ENCODE measurements at places on chromosomes 4 and X. TPM values are rescaled to one million over a fixed set of nuclear protein-coding genes. Genes with fewer than 3 reads are reported as not detected.
A peak's percentile ranks its signal among the peaks of the same experiment; 100 is the strongest.

DNA sequence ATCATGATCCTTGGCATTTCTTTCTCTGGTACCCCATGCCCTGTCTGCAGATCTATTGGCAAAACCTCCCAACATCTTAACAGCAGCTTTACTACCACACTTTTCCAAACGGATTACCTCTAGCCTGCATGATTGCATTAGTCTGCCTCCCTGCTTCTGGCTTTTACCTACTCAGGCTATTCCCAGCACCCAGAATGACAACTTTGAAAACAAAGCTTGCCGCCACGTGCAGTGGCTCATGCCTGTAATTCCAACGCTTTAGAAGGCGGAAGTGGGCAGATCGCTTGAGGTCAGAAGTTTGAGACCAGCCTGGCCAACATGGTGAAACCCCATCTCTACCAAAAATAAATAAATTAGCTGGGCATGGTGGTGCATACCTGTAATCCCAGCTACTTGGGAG lies 60.2 kb downstream of the UBE2K start:
- no peak overlapping the region for H3K4me3 ChIP-seq
- no peak for DNase-seq
- H3K36me3 ChIP-seq = peaks cover 10% of the 10 kb centered on the region
- no peaks in the 10 kb centered on the region for H3K27me3 ChIP-seq

- H3K4me3 ChIP-seq = no peak overlapping the region
- no peaks in the 10 kb centered on the region for H3K27me3 ChIP-seq
- H3K27ac ChIP-seq = peak overlapping the region; percentile 63
Measured at GRCh38 chr4:88600176-88600838, 8.0 kb downstream of the HERC3 start.

- H3K27ac ChIP-seq = peak overlapping the region; percentile 79
- no peak for DNase-seq
- no peaks in the 10 kb centered on the region for H3K36me3 ChIP-seq
- H3K27me3 ChIP-seq = no peaks in the 10 kb centered on the region
Measured at GRCh38 chr4:2180410-2180809, 61.5 kb downstream of the HAUS3 start.

GRCh38 chr4:52507774-52508173 lies 151.3 kb downstream of the USP46 start:
- H3K27me3 ChIP-seq = no peaks in the 10 kb centered on the region
- H3K4me1 ChIP-seq = no peaks in the 10 kb centered on the region
- no peaks in the 10 kb centered on the region for H3K36me3 ChIP-seq
- DNase-seq = no peak

- H3K27ac ChIP-seq = no peak overlapping the region
- H3K36me3 ChIP-seq = no peaks in the 10 kb centered on the region
- H3K27me3 ChIP-seq = no peaks in the 10 kb centered on the region
- H3K4me1 ChIP-seq = no peaks in the 10 kb centered on the region
- H3K4me3 ChIP-seq = no peak overlapping the region
Measured at GRCh38 chr4:110165382-110166286, 32.8 kb downstream of the ELOVL6 start.

DNA sequence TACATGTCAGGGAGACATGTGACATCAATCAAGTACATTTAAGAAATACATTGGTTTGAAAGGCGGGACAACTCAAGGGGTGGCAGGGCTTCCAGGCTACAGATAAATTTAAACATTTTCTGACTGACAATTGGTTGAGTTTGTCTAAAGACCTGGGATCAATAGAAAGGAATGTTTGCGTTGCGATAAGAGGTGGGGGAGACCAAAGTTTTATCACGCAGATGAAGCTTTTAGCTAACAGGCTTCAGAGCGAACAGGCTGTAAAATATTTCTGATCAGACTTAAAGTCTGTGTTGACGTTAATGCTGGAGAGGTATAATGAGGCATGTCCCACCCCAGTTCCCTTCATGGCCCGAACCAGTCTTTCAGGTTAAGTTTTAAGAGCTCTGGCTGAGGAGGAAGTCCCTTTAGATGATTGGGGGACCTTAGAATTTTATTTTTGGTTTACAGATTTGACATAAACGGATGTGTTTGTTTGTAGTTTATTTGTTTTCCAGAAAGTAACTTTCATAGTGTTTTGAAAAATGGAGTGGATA lies 346.7 kb upstream of the RASGEF1B start:
- no peaks in the 10 kb centered on the region for H3K36me3 ChIP-seq
- no peak for DNase-seq
- no peak overlapping the region for H3K27ac ChIP-seq
- H3K27me3 ChIP-seq = no peaks in the 10 kb centered on the region

GRCh38 chrX:1111601-1112300 lies 100.7 kb downstream of the CRLF2 start:
- H3K4me3 ChIP-seq = no peak overlapping the region
- no peaks in the 10 kb centered on the region for H3K27me3 ChIP-seq

DNA sequence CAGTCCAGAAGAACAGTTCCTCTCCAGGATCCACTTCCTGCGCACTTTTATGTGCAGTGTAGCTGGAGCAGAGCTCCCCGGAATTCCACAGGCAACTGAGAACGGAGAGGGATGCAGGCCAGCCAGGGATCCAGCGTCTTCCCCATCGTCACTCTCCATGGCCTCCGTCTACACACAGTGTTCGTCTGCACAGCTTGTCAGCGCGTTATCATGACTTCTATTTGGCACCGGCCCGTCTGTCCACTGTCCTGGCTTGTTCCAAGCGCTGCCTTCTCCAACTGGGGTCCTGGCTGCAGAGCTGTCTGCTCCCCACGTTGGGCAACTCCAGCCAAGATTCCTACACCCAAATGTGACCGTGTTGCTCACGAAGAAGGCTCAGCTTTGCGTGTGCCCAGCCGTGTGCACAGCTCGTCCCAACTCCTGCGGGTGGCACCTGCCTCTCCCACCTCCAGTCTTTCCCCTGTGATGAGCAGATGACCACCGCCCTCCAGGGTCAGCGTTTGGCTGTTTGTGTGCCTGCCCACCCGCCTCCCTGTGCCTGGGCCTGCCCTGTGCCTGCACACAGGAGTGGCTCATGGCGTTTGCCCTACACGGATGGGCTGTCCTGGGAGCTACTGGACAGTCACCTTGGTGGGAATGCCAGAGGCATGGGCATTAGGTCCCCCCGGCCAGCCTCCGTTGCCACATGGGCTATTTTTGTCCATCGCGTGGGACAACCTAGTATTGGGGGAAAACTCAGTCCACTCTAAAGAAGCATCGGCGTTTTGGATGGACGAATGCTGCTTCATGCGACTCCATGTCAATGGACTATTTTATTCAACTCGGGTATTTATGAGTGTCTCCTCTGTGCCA lies 2.2 kb upstream of the CTBP1 start:
- DNase-seq = no peak
- H3K36me3 ChIP-seq = no peaks in the 10 kb centered on the region
- no peaks in the 10 kb centered on the region for H3K27me3 ChIP-seq

- H3K36me3 ChIP-seq = no peaks in the 10 kb centered on the region
- H3K4me3 ChIP-seq = no peak overlapping the region
- no peak overlapping the region for H3K27ac ChIP-seq
- no peak for DNase-seq
- no peaks in the 10 kb centered on the region for H3K4me1 ChIP-seq
Measured at GRCh38 chr4:37728064-37728463, 41.9 kb upstream of the RELL1 start.

DNA sequence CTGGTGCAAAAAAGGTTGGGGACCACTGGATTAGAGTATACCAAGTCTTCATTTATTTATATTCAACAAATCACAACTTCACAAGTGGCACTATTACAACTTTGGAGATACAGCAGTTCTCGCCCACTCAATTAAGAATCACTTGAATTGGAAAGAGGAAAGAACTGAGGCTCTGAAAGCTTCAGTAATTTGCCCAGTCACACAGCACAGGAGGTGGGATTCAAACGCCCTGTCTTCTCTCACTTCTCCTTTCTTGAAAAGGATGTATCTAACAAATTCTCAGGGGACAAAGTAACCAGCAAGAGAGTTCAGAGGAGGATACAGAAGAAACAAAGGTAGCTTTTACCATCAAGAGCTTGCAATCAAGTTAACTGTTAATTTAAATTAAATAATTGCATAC lies 12.4 kb downstream of the SMIM14 start:
- H3K27ac ChIP-seq = no peak overlapping the region
- H3K27me3 ChIP-seq = no peaks in the 10 kb centered on the region
- DNase-seq = no peak
- no peaks in the 10 kb centered on the region for H3K36me3 ChIP-seq
- peaks cover 2% of the 10 kb centered on the region for H3K4me1 ChIP-seq

DNA sequence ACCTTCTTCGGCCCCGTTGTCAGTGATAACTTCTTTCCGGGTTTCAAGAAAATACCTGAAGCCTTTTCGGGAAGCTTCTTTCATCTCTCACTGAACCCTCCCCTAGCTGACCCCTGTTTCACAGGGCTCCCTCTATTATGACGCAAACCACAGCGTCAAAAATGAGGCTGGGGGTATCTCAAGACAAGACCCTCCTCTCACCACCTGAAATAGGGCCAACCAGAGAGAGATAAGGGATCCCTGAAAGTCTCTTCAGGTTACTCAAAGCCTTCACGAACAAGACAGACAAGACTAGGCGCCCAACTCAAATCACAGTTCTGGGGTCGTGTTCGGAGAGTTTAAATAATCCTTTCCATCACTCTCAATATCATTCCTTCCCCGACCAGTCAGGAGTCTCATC lies 1.2 kb downstream of the PHF8 start:
- H3K4me1 ChIP-seq = peaks cover 6% of the 10 kb centered on the region
- no peak overlapping the region for H3K27ac ChIP-seq
- H3K36me3 ChIP-seq = no peaks in the 10 kb centered on the region
- DNase-seq = no peak
- H3K4me3 ChIP-seq = no peak overlapping the region
- H3K27me3 ChIP-seq = no peaks in the 10 kb centered on the region

DNA sequence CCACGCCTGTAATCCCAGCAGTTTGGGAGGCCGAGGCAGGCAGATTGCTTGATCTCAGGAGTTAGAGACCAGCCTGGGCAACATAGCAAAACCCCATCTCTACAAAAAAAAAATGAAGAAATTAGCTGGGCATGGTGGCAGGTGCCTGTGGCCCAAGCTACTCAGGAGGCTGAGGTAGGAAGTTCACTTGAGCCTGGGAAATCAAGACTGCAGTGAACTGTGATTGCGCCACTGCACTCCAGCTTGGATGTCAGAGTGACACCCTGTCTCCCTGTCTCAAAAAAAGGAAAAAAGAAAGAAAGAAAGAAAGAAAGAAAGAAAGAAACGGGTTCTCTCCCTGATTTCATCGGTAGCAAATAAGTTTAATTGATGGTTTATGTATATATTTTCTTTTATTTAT lies 64.6 kb upstream of the ESX1 start:
- no peaks in the 10 kb centered on the region for H3K27me3 ChIP-seq
- DNase-seq = no peak

DNA sequence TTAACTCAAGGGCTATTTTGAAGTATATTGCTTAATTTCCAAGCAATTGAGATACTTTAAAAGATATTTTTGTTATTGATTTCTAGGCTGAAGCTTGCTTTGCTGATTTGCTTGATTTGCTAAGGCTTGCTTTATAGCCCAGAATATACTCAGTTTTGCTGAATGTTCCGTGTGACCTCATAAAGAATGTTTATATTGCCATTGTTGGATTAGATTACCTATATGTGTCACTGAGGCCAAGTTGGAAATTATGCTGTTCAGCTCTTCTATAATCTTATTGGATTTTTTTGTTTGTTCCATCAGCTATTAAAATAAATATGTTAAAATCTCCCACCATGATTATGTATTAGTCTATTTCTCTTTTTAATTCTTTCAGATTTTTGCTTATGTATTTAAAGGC lies 13.0 kb downstream of the TBC1D19 start:
- H3K4me1 ChIP-seq = no peaks in the 10 kb centered on the region
- no peaks in the 10 kb centered on the region for H3K36me3 ChIP-seq
- H3K4me3 ChIP-seq = no peak overlapping the region
- H3K27me3 ChIP-seq = no peaks in the 10 kb centered on the region

GRCh38 chr4:25096981-25097443 lies 63.2 kb downstream of the SEPSECS start:
- no peak for DNase-seq
- no peaks in the 10 kb centered on the region for H3K36me3 ChIP-seq
- no peak overlapping the region for H3K4me3 ChIP-seq
- no peak overlapping the region for H3K27ac ChIP-seq

- no peaks in the 10 kb centered on the region for H3K36me3 ChIP-seq
- no peak for DNase-seq
- H3K27me3 ChIP-seq = no peaks in the 10 kb centered on the region
- no peak overlapping the region for H3K4me3 ChIP-seq
- H3K27ac ChIP-seq = no peak overlapping the region
- no peaks in the 10 kb centered on the region for H3K4me1 ChIP-seq
Measured at GRCh38 chr4:139247700-139248238, 32.3 kb downstream of the MGARP start.

GRCh38 chr4:77849278-77849965 lies 13.2 kb upstream of the MRPL1 start:
- H3K4me3 ChIP-seq = no peak overlapping the region
- no peak overlapping the region for H3K27ac ChIP-seq
- DNase-seq = no peak
- no peaks in the 10 kb centered on the region for H3K27me3 ChIP-seq

DNA sequence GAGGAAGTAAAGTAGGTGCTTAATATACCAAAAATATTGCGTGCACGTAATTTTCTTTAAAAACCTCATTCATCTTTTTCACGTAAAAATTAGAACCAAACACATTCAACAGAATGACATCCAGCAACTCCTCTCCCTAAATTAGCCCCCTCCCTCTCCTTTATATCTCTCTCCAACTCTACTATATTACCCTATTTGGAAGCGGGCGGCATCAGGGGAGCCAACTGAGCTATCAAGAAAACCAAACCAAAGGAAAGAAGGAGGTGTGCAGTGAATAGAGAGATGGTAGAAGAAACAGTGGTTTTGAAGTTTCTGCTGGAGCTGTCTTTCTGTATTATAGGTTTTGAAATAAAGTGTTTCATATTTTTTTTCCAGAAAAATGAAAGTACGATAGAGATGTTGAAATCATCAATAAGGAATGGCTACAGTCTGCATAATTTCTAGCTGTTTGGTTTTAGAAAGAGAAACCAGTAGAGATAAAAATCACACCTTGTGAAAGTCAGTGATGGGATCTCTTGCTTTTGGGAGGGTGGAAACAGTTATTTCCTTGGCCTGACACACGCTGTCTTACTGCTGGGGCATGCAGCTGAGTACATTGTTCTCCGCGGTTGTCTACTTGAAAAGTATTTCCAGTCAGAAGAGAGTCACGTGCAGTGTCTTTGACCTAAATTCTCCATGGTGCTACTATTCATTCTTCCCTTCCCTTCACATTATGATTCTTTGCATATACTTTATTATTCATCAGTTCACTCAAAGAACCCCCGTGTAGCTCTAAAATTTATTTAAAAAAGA lies 94.1 kb upstream of the WDR17 start:
- H3K36me3 ChIP-seq = no peaks in the 10 kb centered on the region
- H3K27me3 ChIP-seq = no peaks in the 10 kb centered on the region

Gene PHKA2
- total RNA-seq = 18.9 TPM

Gene PIM2
- 4.8 TPM for total RNA-seq

Gene PPA2
- 193 TPM for total RNA-seq

Gene ALPK1
- total RNA-seq = 27.9 TPM

Gene NAT8L
- total RNA-seq = 1.3 TPM

Gene SPANXA1
- total RNA-seq = not detected

Gene NEIL3
- not detected for total RNA-seq

Gene CFAP299
- total RNA-seq = 2.8 TPM

Data from thyroid gland (tissue), 4 donors.